ENCODE measurements at places on chromosomes 11 and 22.

- DNase-seq, result no peak
Observed at GRCh38 chr11:133530501-133530835, 1.8 kb downstream of the OPCML start.

- DNase-seq, result no peak
Observed at GRCh38 chr11:98090861-98091505, 929.8 kb upstream of the CNTN5 start.

GRCh38 chr11:40403321-40403720 is 1056.1 kb downstream of the LRRC4C start:
- no peak for DNase-seq

- no peak for DNase-seq
Observed at GRCh38 chr11:112156956-112157766, 6.7 kb downstream of the IL18 start.

DNA sequence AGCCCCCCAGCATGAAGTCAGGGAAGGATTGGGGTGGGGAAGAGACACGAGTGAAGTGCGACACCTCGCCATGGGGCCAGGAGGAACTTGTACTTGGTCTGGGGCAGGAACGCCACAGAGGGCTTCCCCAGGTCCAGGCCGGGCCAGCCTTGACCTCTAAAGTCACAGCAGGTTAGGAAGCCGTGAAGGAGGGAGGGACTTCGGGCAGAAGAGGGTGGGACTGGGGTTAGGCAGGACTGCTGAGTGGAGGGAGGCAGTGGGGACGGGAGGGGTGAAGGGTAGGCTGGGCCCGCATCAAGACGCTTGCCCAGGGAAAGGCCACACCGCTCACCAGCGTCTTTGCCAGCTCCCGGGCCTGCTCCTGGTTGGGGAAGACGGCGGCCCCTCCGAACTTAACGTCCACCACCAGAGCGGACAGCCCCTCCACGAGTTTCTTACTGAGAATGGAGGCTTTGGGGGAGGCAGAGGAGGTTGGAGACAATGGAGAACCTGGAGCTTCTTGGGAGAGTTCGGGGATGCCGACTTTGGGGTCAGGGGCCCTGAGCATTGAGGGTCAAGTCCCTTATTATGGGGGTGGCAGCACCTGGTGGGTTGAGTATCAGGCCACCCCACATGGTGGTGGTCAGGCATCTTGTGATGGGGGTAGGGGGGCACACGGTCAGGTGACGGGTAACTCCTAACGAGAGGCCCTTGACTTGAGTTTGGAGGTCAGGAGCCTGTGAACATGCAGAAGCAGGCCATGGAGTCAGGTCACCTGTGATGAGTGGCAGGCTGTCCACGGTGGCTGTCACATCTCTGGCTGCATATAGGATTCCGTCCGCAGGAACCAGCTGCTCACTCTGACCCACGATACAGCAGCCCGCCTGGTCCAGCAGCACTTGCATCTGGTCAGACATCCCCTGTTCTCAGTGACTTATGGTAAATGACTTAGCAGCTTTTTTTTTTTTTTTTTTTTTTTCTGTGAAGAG is 1.7 kb upstream of the SCO2 start:
- DNase-seq, result no peak

DNA sequence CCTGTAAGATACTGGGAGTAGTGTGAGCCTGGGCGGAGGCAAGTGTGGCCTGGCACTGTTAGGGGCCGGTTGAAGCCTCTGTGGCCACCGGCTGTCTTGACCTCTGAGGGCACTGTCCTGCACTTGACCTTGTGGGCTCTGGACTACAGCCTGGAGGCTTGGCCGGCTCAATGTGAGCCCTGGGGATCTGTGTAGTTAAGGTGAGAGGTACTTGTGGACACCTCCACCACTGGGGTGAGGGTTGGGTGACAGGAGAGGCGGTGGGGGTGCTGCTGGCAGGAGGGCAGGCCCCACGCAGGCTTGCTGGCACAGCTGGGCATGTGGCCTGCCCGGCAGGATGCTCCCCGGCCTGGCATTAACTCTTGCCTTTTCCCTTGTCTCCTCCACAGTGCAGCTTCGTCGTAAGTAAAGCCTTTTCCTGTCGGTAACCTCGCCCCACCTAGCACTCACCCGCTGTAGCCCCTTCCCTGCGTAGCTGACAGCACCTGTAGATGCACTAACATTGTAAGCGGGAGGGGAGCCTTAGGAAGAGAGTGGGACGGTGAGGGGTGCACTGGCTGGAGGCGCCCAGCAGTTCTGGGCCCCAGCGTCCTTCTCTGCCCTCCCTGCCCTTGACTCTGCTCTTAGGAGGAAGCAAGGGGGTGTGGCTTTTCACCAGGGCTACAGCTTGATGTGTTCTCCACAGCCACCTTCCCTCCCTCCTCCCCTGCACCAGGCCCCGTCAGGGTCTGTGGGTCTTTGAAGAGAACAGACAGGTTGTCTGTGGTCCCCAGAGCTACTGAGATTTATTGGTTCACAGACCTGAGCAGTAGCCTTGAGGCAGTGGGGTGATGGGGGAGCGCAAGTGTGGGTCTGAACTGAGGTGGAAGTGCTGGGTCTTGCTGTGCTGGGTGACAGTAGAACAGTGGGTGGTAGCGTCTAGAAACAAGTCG is 17.6 kb downstream of the INCENP start:
- no peak for DNase-seq

DNA sequence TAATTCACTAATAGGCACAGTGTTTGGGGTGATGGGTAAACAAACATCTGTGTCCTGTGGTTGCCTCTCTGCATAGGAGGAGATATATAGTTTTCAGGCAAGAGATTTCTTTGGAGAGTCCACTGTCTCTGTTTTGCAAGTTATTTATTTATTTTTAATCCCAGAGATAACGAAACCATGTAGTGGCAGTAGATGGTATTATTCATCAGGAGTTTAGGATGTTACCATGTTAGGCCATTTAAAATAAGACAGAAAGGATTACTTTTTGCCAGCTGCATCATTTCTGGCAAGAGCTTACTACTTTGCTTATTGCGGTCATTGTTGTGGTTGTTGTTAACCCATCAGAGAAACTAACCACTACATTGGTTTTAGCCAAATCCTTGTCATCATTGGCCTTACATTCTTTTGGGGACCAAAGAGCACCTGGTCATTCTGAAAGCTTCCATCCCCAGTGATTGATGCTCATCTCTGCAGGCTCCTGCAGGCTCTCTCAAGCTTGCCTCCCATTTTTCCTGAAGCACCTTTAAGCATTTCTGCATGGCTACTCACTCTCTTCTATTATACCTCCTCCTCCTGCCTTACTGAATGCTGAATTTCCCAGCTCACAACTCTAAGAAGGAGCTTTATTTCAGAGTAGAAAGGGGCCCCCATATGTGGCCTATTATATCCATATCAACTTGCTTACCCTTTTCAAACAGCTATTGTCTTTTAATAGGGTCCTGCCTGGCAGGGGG is 84.4 kb downstream of the CSTPP1 start:
- no peak for DNase-seq

GRCh38 chr11:94655956-94656355 is 88.8 kb downstream of the PIWIL4 start:
- no peak for DNase-seq

DNA sequence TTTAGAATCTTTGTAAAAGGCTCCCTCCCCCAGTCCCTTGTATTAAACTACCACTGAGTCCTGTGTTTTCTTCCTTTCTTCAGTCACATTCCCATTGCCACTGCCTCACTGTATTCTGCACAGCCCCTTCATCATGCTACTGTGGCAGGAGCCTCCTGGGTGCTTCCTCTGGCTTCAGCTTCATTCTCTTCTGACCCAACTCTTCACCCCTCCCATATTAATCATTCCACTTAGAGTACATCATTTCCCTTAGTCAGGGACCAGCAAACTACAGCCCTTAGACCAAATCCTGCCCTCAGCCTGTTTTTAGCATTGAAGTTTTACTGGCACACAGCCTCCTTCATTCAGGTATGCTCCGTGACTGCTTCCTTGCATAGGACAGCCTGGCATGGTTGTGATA is 127.7 kb upstream of the MTNR1B start:
- DNase-seq, result no peak

DNA sequence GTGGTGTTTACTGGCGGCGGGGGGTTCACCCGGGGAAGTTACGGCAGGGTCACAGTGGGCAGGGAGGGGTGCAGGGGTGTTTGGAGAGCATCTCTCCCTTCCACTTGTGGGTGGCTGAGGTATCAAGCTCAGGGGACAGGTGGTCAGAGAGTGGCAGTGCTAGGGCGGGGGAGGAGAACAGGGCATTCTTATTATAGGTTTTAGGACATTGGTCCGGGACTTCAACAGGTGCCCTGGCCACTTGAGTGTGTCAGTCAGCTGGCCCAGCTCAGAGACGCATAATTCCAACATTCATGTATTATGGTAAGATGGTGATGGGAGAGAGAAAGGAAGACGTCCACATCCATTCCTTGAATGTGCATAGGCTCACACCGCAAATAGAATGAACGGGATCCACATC is 101.7 kb downstream of the TEAD1 start:
- no peak for DNase-seq

DNA sequence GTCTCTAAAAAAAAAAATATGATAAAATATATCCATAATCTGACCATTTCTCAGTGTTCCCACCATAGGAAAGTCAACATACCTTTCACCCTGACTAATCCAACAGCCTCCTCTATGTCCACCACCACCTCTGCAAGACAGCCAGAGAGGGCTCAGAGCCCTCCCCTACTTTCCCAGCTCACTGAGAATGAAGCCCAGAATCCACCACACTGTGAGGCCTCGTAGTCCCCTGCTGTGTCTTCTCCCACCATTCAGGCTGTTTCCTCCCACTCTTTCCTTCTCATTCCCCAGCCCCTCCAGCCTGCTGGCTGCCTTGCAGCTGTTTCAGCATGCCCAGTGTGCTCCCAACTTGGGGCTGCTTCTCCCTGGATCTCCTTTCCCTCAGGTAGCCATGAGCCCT is 27.0 kb downstream of the SGSM3 start:
- DNase-seq, result no peak

- no peak for DNase-seq
Observed at GRCh38 chr11:120216426-120217102, 5.7 kb downstream of the OAF start.

GRCh38 chr11:70176940-70177689 is 26.0 kb upstream of the FADD start:
- peak; percentile 8 for DNase-seq

DNA sequence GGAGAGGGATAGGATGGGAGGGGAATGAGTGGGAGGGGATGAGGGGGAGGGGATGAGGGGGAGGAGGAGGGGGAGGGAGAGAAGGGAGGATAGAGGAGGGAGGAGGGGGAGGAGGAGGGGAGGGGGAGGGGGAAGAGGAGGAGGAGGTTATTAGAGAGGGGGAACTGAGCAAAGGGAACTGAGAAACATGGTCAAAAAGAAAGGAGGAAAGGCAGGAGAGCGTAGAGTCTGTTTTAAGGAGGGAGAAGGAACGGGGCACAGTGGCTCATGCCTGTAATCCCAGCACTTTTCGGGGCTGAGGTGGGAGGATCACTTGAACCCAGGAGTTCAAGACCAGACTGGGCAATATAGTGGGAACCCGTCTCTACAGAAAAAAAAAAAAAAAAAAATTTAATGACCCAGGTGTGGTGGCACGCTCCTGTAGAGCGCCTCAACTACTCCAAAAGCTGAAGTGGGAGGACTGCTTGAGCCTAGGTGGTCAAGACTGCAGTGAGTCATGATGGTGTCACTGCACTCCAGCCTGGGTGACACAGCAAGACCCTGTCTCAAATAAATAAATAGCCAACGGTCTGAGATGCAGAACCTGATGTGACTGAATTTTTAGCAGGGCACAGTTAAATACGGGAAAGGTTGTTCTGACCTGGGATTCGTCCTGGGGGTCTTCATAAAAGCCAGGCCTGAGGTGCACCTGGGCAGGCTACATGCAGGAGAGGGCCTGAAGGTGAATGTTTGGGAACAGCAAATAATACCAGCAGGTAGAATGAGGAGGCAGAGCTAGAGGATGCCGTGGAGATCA is 4.0 kb downstream of the B3GNT6 start:
- no peak for DNase-seq

DNA sequence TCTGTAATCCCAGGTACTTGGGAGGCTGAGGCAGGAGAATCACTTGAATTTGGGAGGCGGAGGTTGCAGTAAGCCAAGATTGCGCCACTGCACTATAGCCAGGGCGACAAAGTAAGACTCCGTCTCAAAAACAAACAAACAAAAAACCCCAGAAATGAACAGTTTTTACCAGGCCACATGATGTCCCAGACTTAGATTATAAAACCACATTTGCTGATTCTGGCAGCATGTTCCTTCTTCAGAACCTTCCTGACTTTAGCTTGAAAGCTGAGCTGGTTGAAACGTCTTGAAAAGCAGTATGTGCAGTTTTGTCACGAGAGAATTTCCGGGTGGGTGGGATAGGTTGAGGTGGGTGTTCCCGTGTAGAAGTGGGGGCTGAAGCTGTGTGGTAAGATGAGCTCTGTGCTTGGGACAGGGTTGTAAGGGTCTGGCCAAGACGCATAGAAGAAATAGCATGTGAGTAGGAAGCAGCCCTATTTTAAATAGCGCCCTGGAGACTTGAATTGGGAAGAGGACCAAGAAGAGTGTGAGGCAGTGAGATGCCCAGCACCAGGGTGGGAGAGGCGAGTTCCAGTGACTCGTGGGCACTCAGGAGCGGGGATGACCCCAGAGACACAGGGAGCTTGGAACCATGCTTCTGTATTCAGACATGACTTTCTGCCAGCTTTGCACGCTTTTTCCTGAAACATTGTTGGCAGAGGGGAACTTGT is 7.6 kb downstream of the AP2A2 start:
- DNase-seq, result no peak

GRCh38 chr11:133835593-133836548 is 9.4 kb downstream of the SPATA19 start:
- DNase-seq, result no peak

DNA sequence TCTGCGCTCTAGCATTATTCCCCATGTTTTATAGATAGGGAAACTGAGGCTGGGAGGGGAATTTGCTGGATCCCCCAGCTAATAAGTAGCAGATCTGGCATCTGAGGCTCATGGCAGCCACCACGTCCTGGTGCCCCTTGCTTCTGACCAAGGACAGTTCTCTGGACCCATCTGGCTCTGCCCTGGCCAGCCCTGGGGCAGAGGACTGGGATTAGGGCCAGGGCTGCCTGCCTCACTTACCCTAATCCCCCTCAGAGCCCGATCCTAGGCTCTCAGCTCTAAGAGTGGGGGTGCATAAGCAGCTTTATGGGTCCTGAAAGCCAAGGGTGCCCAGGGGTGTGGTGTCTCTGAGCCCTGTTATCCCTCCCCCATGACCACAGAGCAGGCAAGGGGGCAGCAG is at the start of gene CABP4:
TSS of gene CABP4 (plus strand) at position 301 of the 400 bp plus-strand sequence. CDS start at position 371, 70 bp downstream.
- DNase-seq, result no peak

GRCh38 chr11:74670171-74670570 is 61.1 kb downstream of the CHRDL2 start:
- no peak for DNase-seq

- no peak for DNase-seq
Observed at GRCh38 chr11:77379253-77379652, 77.8 kb upstream of the GDPD4 start.

- no peak for DNase-seq
Observed at GRCh38 chr11:67062526-67063373, 6.1 kb downstream of the RHOD start.

GRCh38 chr22:37525073-37525745 is 6.0 kb upstream of the CARD10 start:
- DNase-seq, result no peak

DNA sequence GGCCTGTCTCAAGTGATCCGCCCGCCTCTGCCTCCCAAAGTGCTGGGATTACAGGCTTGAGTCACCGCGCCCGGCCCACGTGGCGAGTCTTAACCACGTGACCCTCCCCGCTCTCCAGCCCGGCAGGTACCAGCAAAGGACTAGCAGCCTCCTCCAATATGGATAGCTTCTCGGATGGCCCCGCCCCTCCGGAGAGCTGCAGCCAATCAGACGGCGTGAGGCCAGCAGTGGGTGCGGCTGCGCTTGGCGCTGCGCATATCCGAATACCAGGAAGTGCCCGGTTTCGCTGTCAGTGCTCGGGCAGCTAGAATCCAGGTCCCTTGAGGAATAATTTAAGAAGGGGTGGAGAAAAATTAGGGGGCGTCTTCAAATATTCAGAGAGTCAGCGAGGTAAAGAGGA is 14.7 kb upstream of the PISD start:
- peak; percentile 74 for DNase-seq

Measured in stimulated activated CD8-positive, alpha-beta memory T cell treated with anti-CD3 and anti-CD28 coated beads, Interleukin-2, amount 100 ng/mL, for 1 hour (primary cell).